ENCODE measurements at places on chromosomes 3 and 15.

GRCh38 chr3:126319701-126320295 is 37.4 kb downstream of the KLF15 start:
- DNase-seq: no peak

DNA sequence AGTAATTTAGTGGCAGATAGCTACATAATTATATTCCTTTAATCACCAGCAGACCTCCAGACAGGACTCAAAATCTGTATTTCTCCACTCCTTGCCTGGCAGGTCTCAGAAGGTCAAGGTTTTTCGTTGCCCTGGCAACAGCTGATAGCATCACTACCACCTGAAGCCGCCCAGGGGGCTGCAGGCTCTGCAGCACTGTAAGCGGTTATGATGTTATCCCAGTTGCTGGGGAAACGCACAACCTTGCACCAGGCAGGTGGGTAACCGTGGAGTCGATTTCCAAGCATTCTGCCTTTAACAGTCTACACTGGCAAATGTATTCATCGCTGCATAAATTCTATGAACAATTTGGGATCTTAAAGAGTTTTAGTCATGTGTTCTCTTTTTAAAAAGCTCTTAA is 756.3 kb downstream of the NTRK3 start:
- DNase-seq: no peak

GRCh38 chr3:16982460-16982859 is 97.7 kb downstream of the PLCL2 start:
- DNase-seq: no peak

GRCh38 chr15:41079717-41080116 is 36.4 kb downstream of the INO80 start:
- DNase-seq: no peak

DNA sequence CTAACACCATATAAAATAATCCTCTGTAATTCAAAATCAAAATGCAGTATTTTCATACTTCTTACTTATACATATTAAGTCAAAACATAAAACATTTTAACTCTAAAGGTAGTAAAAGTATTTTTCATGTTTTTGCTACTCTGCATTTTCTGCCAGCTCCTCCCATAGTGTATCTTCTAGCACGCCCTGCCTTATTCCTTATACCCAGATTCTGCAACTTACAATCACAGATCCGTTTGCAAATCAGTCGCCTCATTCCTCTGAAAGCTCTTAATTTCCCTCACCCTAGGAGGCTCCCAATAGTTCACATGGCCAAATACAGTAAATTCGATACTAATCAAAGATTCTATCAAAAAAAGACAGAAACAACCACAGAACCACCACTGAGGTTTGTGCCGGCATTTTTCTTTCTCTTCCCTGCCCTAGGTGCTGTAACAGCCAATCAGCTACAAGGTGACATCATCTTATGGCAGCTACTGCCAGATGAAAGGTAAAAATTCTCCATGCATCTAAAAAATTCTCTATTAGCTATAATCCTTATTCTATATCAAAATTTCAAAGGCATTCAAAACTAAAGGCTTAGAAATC is 72.9 kb downstream of the CLASP2 start:
- peak; percentile 13 for DNase-seq

DNA sequence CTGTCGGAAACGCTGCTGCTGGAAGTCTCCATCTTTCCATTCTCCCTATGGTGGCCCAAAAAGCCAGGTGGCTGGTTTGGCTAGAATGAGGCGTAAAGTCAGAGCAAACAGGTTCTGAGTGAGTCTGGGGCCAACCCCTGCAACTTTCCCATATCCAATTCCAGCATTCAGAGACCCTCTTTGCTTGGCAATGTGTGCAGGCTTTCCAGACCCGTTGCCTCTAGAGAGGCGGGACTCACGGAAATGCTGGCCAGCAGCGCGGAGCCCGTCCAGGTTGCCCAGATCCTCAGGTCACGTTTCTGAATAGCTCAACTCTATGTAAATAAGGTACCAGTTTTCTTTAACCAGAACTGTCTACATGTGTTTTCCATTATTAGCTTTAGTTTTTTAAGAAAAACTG is 68.0 kb downstream of the VGLL4 start:
- no peak for DNase-seq

DNA sequence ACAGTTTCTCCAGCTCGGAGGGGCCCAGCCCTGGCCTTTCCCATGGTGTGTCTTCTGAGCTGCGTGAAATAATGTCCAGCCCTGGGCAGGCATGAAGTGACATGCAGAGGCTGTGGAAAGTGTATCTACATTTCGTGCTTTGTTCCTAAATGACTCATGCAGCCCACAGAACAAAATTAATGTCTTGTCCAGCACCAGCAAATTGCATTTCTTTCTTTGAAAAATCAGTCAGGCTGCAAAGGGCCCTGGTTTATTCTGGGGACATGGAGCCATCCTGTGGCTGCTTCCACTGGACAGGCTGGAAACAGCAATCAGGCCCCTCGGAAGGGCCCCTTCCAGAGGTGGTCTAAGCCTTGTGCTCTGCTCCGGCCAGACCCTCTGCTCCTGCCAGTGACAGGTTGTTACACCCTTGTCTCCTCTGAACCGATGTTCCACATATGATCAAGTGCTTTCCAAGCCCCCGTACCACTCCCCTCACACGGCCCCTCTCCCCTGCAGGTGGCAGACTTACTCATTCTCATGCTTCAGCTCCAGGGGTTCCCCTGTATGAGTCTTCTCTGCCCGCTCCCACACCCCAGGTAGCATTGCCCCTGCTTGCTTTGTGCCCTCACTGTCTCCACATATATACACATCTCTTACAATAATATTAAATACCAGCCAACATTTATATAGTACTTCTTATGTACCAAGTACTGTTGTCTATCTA is 33.7 kb downstream of the CRYGS start:
- DNase-seq: no peak

- no peak for DNase-seq
Measured at GRCh38 chr3:153042088-153042487, 119.9 kb upstream of the RAP2B start.

GRCh38 chr3:42975456-42975855 is 3.7 kb upstream of the GASK1A start:
- DNase-seq: no peak

DNA sequence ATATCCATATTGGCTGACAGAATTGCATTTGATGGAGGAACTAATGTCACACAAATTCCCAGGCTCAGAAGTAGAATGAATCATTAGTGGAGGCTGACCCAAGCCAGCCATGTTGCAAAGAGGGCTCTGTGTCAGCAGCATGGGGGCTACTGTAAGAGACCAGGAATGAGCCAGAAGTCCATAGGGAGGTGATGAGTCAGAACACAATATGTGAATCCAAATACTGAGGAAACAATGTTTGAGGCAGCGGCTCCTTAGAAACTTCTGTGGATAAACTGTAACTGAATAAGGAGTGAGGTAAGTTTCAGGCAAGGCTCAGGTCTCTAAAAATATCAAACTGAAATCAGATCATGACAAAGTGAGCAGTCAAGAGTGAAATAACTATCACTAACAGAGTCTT is 170.7 kb downstream of the WDR72 start:
- no peak for DNase-seq

All from hepatocyte (in vitro differentiated cells).